ENCODE measurements at places on chromosomes 13 and 19.

- no peak for DNase-seq
These were observed 219.8 kb downstream of the MZT1 start for GRCh38 chr13:72507416-72508199.

- no peak for DNase-seq
These were observed 2.2 kb downstream of the RPS11 start for GRCh38 chr19:49498475-49498874.

GRCh38 chr19:33094436-33095067, 13.6 kb downstream of the GPATCH1 start:
- DNase-seq, result no peak

DNA sequence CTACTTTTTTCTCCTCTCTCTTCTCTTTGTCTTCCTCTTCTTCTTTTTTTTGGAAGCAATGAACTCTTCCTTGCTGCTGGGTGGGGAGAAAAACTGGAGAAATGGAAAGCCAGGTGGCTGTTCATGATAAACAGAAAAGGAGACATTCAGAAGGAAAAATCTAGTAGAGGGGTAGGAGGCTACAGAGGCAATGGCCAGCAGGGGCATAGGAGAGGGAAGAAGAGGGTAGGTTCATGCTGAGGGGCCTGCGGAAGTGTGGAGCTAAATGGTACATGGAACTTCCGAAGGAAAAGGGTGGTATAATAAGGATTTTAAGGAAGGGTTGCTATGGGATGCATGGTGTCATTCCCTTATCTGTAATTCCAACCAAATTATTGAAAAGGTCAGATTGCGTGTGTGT, 17.5 kb upstream of the HS6ST3 start:
- DNase-seq, result no peak

- no peak for DNase-seq
These were observed at the start of gene HOOK2 for GRCh38 chr19:12774588-12775555. Gene HOOK2, minus strand, starts transcription at chr19:12775552. Its CDS starts 103 bp downstream, at chr19:12775449.

DNA sequence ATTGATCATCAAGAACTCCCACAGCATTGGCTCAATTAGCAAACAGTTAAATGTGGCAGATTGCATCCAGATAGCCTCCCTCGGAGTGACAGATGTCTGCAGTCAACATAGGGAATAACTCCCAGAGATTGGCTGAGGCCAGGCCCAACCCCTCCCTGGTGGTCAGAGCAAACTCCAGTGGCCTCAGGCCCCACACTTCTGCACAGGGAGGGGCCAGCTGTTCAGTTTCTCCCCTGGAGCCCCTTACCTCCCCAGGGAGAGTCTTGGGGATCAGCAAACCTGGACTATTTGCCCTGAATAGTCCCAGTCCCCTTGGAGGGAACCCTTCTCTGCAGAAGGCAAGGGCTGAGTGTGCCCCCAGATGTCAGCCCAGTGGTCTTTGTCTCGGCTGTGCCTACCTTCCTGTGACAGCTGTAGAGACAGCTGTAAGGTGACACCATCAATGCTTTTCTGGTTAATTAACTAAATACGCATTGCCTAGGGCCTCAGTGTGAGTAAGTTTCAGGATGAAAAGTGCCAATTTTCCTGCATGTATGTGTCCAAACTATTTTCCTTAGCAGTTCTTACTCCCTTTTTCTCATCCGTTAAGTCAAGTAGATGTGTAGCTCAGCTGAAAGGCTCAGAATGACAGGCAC, 102.7 kb upstream of the UQCRFS1 start:
- no peak for DNase-seq

- no peak for DNase-seq
These were observed 63.0 kb upstream of the SOX1 start for GRCh38 chr13:112003941-112004340.

DNA sequence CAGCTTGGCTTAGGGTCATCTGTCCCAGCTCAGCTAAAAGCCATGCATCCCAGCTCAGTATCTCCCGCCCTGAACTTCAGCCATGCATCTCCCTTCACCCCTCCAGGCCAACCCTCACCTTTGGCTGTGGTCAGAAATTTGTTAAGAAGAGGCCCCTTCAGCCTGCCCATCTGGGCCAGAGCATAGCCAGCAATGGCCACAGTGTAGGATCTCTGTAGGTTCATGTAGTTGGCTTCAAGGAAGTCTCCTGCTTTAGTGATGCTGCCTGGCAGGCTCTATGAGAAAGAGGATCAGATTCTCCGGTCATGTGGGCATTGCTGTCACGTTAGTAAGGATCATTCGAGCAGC, 16.6 kb upstream of the TNFSF14 start:
- DNase-seq, result no peak

GRCh38 chr19:51719251-51719988, 4.4 kb downstream of the HAS1 start:
- DNase-seq, result no peak

GRCh38 chr13:72170571-72170970, 303.6 kb upstream of the DACH1 start:
- DNase-seq, result no peak

DNA sequence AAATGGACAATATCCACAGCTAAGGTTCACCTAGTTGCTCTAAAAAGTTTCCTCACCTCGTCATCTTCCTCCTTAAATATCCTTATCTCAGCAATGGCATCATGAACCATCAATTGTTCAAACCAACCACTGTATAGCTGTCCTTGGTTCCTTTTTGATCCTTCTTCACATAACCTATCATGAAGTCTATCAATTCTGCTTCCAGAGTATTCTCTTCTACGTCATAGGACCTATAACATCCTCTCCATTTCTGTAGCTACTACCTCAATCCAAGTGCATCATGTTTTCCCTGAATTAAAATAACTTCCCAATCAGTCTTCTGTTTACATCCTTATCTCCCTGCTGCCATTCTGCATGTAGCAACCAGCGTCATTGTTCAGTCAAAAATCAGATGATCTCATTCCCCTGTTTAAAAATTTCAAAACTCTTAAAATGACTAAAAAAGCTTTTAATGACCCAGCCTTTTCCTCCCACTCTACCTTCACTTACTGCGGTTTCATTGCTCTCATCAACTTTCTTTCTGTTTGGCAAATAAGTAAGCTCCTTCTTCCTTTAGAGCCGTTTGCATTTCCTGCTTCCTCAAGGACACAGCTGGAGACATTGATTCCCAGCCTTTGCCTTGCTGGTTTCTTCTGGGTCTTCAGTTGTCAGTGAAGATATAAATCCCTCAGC, 223.9 kb upstream of the MIR17HG start:
- DNase-seq, result no peak

DNA sequence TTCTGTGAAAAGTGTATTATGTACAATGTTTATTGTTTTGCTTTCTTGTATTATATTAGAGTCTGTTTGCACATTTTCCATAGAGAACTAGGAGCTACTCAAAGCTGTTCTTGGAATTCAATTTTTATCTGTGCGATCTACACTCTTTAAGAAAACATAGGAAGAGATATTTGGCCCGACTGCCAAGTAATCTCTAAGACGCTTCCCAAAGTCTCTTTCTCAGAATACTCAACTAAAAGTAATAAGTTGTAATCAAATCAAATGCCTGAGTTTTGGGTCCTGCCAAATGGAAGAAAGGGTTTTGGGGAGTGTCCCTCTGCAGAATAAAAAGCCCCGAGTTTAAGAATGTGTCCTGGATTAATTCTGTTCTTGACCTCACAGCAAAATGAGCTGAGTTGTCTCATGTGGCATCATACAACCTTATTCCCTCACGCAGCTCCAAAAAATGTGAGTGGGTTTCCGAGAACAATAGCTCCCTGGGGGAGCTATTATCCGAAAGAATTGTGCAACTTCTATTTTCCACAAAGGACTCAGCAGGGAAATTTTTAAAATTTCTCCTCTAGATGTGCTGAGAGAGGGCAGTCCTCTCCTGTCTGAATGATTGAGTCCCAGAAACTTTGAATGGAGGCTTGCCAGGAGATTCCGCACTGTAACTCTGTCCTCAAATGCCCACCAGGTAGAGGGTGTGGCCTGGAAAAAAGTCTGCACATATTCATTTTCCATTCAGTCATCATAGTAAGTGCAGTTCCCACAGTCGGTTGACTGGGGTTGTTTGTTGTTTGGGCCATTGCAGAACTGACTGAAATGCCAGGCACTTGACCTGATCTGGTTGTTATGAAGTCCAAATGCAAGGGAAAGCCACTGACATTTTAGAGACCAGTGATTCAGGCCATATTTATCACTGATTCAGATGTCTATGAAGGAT, 280.0 kb upstream of the SOX21 start:
- no peak for DNase-seq

DNA sequence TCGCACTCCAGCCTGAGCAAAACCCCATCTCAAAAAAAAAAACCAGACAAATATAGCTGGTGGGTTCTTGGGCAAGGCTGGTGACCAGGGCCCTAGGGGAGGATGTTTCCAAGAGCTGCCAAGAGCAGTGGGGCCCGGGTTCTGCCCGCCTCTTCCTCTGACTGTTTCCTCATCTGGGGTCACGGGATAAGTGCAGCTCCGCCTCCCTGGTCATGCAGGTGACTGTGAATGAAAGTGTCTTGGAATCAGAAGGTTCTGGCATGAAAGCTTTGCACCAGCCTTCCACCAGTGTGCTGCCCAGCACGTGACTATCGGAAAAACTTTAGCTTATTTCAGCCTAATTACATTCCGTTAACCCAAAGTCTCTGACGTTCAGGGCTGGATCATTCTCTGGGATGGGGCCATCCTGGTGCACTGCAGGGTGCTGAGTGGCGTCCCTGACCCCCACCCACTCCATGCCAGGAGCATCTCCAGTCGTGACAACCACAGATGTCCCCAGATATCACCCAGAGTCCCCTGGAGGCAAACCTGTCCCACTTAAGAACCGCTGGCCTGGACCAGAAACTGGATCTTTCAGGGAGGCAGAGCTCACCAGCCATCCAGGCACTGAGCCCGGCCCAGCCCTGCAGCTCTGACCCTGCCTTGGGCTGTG, 85.6 kb downstream of the GNG7 start:
- DNase-seq, result no peak

DNA sequence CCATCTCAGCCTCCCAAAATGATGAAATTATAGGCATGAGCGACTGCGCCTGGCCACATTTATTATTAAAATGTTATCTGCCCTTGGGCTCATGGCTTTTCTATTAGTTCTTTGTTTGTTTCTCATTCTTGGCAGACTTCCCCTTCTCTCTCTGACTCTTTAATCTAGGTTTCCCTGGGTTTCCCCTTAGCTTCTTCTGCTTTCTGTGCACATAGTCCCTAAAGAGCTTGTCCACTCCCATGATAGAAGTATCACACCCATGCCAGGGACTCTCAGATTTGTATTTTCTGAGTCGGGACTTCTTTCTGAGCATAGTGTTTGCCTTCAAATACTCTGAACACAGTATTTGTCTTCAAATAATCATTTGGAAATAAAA, 38.6 kb upstream of the ITM2B start:
- DNase-seq, result no peak

DNA sequence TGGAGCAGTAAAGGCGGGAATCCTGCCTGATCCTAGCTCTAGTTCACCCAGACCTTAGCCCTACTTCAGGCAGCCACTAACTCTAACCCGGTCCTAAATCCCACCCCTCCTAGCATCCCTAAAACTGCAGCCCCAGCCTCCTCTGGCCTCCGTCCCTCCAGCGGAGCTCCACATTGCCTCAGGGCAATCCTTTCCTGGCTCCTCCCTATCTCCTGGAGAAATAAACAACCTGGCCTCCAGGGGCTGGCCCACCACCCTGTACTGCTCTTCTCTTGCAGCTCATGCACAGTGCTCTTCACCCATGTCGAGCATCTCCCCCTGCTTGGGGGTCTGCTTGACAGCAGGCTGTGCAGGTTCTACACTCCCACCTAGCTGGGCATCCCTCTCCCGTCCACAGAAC, 6.7 kb downstream of the POU2F2 start:
- no peak for DNase-seq

GRCh38 chr13:70788074-70788473, 679.8 kb upstream of the KLHL1 start:
- no peak for DNase-seq

DNA sequence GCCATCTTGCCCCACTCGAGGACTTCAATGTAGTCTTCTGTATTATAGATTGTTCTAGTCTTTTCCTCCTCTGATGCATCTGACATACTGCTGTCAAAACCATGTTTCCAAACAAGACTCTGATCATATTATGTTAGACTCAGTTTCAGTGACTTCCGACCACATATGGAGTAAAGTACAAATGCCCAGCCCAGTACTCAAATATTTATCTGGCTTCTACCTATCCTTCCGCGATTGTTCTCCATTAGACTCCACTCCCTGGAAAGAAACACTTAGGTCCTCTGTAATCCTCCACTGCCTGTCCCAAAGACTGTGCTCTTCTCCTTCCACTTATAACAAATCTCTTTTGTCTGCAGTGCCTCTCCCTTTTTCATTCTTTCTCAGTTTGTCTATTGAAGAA, 439.5 kb downstream of the EFNB2 start:
- no peak for DNase-seq

DNA sequence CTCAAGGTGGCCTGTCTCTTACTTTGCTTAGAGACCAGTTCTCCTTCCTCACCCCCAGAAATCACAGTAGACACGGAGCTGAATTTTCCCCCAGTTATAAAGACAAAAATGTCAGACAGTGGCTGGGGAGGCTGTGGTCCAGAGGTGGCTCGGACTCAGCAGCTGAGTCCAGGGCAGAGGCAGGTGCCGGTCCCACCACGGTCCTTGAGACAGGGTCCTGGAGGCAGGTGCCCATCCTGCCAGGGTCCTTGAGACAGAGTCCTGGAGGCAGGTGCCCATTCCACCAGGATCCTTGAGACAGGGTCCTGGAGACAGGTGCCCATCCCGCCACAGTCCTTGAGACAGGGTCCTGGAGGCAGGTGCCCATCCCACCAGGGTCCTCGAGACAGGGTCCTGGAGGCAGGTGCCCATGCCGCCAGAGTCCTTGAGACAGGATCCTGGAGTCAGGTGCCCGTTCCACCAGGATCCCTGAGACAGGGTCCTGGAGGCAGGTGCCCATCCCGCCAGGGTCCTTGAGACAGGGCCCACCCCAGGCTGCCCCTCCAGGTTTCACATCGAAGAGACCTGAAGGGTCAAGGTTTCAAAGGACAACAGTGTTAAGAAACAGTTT, 23.1 kb downstream of the PEPD start:
- DNase-seq, result no peak

- DNase-seq, result no peak
These were observed 489.6 kb upstream of the KLF12 start for GRCh38 chr13:74623761-74624160.

All from HTR-8/SVneo (cell line).